ENCODE measurements at places on chromosomes 4 and X.

DNA sequence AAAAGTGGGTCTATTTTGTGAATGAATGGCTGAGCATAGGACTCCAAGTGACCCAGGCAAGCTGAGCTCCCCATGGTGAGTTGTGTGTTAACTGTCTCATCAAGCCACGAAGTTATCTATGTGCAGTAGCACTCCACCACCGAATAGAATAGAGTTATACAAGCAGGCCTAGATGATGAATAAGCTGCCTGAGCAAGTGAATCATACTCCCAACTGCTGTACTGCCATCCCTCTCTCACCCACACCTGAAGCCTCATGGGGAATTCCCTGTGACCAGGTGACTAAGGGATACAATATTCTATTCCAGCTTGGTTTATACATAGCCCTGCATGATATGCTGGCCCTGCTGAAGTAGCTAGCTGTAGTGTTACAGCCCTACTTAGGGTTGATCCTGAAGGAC is 38.7 kb downstream of the KDM5C start:
- DNase-seq, result no peak

DNA sequence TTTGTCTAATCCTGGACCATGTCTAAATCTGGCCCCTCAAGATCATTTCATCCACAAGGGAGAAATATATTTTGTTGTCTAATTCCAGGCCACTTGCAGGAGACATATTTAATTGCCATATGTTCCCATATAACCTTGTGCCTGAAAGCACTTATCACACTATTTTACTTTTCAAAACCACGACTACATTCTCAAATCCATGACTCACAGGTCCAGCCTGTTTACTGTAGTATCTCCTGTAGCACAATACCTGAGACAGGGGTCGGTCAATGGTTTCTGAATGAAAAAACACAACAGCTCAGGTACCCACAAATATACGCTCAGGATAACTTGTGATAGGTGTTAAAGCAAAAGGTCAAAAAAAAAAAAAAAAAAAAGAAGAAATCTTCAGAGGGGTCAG is 60.9 kb downstream of the SEC24D start:
- DNase-seq, result no peak

GRCh38 chr4:174764105-174764729 is 64.8 kb downstream of the GLRA3 start:
- DNase-seq, result no peak

DNA sequence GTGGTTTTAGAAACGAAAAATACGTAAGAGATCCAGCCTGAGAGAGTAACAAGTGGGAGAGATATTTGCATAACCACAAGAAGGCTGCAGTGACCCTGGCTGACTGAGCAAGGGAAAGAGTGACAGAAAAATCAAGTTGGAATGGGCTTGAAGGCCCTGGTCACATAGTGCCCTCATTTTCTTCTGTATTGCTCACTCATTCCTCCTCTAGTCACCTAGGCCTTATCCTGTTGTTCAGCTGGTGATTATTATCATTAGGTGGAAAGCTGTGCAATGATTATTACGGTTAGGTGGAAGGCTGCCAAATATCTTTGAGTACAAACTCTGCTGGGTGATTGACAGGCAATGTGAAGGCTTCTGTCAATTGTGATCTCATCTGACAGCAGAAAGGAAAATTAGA is 2384.1 kb downstream of the PCDH7 start:
- no peak for DNase-seq

GRCh38 chrX:69357317-69357716 is 146.8 kb upstream of the NALF2 start:
- DNase-seq, result no peak

DNA sequence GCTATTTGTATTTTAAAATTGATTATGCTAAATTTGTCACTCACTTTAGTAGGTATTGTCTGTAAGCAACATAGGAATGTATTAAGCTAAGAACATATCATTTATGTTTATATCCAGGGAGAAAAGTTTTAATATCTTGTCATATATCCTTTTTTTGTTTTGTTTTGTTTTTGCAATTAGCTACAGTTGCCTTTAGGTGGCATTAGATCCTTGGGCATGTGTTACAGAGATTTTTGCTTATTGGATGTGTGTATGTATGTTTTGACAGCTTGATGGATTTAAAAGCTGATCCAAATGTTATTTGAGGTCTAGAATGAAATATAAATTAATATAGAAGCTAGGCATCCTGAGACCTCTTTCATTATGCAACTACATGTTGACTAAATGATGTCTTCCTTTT is 36.1 kb upstream of the OTUD4 start:
- DNase-seq, result no peak

DNA sequence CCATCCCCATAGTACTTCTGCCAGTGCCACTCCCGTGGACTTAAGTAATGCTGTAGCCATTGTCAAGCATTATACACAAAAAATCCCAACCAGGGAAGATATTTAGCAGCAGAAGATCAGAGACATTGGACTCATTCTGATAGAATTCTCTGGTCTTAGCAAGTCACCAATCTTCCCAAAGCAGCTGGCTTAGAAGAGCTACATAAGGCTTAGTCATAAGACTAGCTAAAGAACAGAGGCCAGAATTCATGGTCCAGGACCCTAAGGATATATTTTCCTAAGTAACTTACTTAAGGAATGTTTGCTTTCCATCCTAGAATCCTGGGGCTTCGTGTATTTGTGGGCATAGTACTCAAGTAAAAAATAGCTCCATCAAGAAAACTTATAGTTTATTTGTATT is 100.3 kb upstream of the SLIT2 start:
- no peak for DNase-seq

Data from stimulated activated CD8-positive, alpha-beta memory T cell treated with anti-CD3 and anti-CD28 coated beads, Interleukin-4, amount 100 ng/mL, for 4 hours (primary cell).